ENCODE measurements at places on chromosomes 1 and 21.

DNA sequence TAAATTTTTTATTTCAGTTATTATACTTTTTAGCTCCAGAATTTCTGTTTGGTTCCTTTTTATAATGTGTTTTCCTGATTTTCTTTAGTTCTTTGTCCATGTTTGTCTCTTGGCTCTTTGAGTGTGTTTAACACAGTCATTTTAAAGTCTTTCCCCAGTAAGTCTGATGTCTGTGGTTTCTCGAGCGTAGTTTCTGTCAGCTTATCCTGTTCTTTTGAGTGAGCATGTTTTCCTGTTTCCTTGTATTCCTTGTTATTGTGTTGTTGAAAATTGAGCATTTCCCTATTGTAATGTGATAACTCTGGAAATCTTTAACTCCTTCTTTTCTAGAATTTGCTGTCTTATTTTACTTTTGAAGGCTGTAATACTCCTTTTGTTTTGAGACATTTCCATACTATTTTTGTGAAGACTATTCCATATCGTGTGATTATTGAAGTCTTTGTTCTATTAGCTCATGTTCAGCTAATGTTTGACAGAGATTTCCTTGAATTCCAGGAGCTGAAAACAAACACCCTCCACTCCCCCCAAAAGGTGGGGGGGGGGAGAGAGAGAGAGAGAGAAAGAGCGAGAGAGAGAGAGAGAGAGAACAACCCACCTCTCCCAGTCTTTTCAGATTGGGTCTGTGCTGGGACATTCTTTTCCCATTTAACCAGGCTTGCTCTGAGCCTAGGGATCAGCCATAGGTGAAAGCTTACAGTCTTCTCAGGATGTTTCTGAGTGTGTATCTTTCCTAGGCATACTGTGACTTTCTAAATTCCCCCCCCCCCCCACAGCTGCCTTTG lies 38.3 kb downstream of the SDCCAG8 start:
- DNase-seq = no peak

DNA sequence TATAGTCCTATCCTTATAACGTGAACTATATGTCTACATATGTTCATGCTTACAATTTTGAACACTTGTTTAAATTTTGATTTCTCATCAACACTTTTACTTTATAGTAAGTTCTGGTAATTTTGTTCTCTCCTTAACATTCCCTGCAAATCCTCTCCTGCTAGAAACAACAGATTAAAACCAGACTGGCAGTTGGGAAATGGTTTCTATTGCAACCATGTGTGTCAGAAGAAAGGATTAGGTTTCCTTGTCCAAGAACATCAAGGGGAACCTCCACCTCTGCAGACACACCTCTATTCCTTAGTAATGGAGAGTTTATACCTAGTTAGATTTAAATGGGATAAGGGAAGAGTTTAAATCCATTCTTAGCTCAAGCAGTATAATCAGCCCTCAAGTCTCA lies 3.3 kb upstream of the WARS2 start:
- DNase-seq = no peak

- DNase-seq = no peak
Observed at GRCh38 chr1:158289811-158290210, at the start of gene CD1C. Gene CD1C (plus strand): TSS chr1:158289923. CDS start chr1:158290065, 142 bp downstream.

DNA sequence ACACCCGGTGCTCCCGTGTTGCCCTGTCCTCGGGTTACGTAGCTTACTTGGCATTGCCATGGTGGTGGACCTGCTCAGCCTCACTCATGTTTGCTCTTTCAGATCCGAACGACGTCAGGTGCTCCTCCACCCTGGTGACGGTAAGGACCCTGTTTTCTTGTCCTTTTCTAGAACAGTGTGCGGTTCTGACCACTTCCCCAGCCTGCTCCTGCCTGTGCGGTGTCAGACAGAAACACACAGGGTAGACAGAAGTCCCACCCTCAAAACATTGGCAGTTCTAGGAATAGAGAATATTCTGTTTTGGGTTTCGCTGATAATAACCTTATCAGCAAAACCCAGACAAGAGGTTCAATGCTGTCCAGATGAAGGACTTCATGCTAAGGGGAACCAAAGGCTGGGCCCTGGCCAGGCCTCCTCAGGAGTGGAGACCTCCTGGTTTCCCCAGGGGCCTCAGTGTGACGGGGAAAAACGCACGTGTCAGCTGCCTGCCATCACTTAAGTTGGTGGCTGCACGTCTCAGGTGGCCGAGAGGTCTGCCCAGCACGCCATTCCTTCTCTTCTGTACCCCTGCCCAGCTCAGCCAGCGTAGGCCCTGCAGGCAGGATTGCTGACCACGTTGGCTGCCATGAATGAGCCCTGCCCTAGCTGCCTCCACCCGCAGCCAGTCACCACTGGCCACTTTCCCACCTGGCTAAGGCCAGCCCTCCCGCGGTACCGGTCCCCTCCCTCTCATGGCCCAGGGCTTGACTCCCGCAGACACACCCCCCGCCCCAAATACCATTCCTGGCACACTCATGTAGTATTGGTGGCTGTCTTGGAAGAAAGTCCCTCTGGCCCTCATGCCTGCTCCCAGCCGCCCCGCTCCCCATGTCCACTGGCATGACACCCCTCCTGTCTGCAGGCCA lies 33.6 kb downstream of the SLC37A1 start:
- DNase-seq = no peak

DNA sequence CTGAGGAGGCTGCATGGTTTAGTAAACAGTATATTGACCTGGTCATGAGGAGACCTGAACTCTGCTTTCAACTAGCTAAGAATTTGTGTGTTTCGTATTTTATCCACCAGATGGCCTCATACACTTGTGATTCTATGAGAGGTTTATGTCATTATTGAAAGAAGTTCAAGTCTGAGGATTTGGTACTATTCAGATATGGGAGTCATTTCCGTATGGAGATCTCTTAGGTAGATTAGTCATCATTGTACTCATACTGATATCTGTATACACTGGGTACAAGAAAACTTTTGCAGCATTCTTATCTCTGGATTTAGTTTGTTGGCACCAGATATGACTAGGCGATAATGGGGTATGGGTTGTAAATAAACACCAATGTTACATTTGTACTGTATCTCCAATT lies 26.6 kb downstream of the ATF6 start:
- no peak for DNase-seq

GRCh38 chr1:179860652-179861051 lies 17.0 kb downstream of the TOR1AIP2 start:
- DNase-seq = no peak

DNA sequence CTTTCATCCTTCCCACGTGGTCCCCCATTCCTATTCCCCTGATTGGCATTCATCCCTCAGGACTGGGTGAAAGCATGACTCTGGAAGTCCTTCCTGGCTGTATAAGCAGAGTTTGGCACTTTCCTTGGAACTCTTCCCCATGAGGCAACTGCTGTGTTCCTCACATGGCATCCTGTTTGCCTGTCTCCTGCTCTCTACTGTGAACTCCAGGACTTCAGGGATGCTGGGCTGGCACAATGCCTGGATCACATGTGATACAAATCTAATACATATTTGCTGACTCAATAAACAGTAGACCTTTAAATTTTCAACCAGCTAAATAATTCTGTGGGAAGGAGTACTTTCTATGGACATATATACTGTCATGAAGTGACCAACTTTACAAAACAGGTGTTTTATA lies 46.8 kb upstream of the EDEM3 start:
- no peak for DNase-seq

GRCh38 chr21:25369524-25370300 lies 237.6 kb downstream of the MRPL39 start:
- DNase-seq = no peak

DNA sequence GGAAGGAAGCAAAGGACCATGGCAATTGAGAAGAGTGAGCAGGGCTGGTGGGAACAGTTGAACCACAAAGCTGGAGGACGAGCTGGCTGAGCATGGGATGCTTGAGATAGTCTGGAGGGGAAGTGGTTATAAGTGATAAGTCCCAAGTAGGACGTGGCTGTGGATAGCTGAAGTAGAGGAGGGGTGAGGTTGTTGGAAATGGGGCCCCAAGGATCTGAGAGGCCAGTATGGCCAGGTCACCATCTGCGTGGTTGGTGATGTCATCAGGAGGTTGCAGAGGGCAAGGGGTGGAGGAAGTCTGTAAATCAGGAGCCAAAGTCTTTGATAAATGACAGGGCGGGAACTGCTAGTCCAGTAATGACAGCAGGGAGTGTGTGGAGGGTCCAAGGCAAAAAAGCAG lies 11.0 kb upstream of the REN start:
- no peak for DNase-seq
